ENCODE measurements at places on chromosomes 5 and 9.

DNA sequence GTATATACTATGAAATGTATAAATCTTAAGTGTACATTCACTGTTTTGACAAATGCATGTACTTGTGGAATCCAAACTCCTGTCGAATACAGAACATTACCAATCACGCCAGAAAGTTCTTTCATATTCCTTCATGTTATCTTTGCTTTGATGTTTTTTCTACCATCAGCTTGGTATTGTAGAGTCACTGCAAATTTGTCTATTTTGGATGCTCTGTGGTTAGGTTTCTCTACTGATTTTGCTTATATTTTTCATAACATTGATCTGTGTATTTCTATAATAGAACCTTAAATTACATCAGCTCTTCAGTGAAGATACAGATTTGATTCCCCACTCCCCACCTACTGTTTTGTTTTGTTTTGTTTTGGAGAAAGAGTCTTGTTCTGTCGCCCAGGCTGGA is 30.8 kb downstream of the HABP4 start:
- DNase-seq: no peak

GRCh38 chr5:73565139-73565968 is at the start of the genes ANKRA2 and UTP15:
Gene ANKRA2 (minus strand): TSS chr5:73565639. CDS start chr5:73562881, 2,758 bp downstream.
Gene UTP15 (plus strand): TSS chr5:73565743. CDS start chr5:73567345, 1,602 bp downstream.
- DNase-seq: peak; percentile 85

- DNase-seq: no peak
Observed at GRCh38 chr5:50623666-50624065, 42.8 kb upstream of the PARP8 start.

DNA sequence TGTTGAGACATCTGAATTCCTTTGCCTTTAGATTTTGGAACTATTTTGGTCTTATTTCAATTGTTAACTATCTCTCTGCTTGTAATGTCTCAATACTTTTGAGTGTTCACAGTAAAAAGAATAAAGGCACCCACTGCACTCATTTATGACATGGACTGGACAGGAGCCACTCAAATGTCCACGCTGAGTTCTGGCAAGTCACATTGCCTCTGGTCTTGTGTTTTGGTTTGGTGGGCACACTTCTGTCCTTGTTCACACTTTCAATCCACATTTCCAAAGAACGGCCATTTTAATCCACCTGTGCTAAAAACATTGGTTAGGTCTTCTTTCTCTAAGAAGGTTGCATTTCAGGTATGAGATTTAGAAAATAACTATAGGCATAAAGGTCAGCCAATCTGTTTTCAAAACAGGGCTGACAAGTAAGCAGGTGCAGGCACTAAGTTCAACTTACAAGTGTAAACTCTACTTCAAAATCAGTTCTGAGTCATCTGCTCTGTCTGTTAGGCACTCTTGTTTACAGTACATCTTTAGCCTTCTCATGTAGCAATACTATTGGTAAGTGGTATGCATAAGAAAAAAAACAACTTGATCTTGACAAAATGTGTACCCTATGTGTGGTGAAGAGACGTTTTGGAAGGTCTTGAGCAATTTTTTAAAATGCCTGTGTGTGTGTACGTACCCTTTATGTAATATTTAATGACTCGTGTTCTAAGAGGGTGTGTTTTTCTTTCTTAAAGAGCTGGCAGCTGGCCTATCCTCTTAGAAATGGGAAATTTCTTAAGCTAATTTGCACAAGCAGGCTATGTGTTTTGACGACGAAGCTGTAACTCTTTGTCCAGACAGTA is 31.5 kb upstream of the ZFAND5 start:
- DNase-seq: peak; percentile 27

DNA sequence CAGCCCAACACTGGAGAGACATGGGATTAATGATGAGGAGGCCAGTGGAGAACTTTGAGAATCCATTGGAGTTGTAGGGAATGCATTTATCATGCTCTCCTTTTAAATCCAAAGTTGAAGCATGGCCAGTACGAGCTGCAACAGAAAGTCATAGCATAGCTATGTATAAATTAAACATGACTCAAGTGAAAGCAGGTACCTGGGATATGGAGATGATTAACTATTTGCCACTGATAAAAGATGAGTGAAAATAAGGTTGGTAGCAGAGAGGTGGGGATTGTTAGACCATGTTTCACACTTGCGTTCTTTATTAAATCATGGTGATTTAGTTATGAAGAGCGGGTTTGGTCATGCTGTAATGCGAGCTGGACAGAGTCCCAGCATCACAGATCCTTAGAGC is 189.6 kb downstream of the ARHGEF28 start:
- DNase-seq: no peak

GRCh38 chr5:132426525-132427138 is 57.1 kb downstream of the SLC22A5 start:
- DNase-seq: no peak

DNA sequence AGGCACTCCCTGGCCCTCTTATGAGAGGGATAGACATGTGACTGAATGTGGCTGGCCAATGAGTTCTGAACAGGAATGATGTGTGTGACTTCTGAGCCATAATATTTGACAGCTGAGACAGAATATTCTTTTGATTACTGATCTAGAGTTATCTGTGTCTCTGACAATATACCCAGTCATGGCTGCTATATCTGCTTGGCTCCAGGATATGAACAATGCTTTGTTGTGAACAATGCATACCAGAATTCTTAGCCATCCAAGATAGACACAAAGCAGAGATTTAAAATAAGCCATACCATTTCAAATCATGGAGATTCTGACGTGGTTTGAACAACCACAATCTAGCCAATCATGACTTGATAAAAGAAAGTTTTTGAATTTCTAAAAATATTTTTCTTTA is 840.3 kb upstream of the SEMA6A start:
- DNase-seq: no peak

- DNase-seq: no peak
Observed at GRCh38 chr9:103203172-103203571, 208.0 kb downstream of the CYLC2 start.

DNA sequence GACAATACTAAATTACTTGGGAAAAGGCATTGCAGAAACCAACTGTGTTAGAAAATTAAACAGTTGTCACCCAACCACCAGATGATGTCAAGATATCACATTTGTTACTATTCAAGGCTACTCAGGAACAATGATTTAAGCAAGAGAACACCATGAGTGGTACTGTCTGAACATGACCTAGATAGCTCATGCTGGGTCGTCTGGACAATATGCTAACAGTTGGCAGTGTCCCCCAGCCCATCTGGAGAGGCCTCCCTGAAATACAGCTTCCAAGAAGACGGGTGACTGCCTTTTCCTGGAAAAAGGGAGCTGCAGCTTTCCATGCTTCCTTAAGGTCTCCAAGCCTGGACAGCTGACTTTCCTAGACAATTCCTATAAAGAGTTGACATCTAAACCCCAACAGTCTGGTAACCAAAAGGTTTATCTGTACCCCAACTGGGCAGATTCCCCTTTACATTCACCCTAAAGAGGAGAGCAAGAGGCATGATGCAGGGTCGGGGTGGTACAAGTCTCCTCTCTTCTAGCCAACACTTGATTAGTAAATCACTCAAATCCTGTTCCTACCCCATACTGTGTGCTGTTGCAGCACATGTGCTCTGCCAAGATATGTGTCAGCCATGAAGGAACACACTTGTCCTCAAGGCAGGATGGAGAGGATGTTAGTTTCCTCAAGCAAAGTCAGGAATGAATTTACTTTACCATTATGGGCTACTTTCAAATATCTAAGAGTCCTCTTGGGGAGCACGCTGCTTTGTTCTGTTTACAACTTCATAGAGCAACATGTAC is 433.0 kb downstream of the PDE4D start:
- DNase-seq: no peak

DNA sequence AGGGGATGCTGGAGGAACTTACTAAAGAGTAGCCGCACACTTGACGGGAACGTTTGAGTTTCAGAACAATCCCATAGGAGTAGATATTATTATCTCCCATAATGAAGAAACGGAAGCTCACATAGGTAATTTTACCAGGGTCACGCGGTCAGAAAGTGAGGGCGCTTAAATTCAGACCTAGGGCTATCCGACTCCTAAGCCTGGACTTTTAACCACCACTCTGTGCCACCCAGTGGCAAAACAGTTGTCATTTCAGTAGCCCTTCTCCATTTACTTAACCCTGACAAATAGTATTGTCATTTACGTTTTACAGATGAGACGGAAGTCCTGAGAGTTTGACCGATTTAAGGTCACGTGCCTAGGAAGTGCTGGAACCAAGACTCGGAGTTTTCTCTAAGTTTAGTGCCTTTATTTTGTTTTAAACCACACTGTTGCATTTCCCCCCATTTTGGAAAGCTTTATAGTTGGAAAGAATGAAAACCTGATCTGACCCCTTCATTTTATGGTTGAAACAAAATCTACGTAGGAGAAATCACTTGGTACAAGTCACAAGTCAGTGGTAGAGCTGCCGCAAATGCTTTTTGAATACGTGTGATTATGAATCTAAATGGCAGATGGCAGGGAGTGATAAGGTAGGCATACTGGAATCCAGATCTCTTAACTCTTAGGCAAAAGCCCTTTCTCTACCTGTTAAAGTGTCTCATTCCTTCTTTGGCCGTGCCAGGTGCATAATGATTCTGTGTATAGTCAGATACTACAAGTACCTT is 650 bp downstream of the MRRF start:
- DNase-seq: no peak

- DNase-seq: no peak
Observed at GRCh38 chr5:140310434-140310833, 7.5 kb upstream of the PFDN1 start.

- no peak for DNase-seq
Observed at GRCh38 chr5:28967848-28968247, 1929.5 kb upstream of the CDH9 start.
